Fibroblast of lung (primary cell): ENCODE measurements at places on chromosomes 3 and 15. TPM values are rescaled to one million over a fixed set of nuclear protein-coding genes. Genes with fewer than 3 reads are reported as not detected.
A peak's percentile ranks its signal among the peaks of the same experiment; 100 is the strongest.

SLC9C1 gene
- not detected in 2 replicates for polyA plus RNA-seq

DNA sequence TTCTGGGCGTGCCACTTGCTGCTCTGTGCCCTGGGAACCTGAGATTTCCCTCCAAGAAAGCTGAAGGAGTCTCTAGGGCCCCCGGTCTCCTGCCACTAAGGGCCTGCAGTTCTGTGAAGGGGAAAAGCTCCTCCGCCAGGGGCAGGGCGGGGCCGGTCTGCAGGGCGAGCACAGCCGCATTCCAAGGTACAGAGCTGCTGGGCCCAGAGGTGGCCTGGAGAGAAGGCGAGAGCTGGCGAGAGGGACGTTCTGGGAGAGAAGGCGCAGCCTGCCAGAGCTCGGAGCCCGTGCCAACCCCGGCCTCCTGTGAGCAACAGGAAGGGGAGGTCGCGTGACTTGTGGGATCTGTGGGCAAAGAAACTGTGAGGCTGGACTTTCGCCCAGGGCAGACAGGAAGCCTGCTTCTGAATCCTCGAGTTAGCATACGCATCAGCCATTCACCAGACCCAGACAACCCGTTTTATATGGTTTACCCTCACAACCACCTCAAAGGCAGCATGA lies 500.4 kb downstream of the SHQ1 start:
- DNase-seq = peak; percentile 94

DNA sequence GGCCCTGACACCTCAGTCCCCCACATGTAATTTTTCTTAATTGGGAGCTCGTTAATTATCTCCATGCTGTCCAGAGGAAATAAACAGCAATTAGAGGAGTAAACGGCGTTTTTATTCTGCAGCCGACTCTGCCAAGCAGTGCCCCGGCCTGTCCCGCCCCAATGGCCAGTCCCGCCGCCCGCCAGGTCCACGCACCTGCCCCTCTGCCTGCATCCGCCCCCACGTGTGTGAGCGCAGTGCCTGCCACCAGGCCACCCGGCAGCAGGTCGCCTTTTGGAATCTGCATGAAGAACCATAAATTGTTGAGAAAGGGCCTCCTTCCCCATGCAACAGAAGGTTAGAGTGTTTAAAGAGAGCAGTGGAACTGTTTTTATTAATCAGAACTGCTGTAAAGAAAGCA lies 87.5 kb upstream of the LINGO1 start:
- no peak for DNase-seq

GRCh38 chr3:176824811-176825210 lies 372.5 kb downstream of the TBL1XR1 start:
- DNase-seq = no peak

DNA sequence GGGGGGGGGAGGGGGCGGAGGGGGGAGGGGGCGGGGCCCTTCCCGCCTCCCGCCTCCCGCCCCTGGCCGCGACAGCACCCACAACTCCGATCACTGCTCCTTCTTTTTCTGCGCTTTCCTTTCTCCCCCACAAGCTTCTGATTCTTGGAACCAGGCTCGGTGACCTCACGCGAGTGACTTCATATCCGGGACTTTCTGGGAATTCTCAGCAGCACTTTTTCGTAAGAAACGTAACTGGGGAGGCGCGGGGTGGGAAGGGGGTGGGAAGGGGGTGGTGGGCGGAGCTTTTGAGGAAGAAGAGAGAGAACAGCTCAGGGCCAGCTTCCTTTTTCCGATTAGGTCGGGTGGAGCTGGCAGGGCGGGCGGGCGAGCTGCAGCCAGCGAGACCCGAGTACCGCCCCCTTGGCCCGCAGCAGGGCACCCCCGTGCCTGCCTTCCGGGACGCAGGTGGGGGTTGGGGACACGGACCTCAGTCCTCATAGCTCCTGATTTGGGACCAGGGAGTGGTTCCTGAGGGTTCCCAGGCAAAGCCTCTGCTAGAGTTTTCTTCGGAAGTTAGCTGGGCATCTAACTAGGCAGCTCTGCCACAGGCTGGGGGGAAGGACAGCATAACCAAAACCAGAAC lies 14.6 kb downstream of the XIRP1 start:
- DNase-seq = peak; percentile 98

GRCh38 chr15:78619022-78619950 lies 1.5 kb downstream of the CHRNA3 start:
- DNase-seq = no peak

DNA sequence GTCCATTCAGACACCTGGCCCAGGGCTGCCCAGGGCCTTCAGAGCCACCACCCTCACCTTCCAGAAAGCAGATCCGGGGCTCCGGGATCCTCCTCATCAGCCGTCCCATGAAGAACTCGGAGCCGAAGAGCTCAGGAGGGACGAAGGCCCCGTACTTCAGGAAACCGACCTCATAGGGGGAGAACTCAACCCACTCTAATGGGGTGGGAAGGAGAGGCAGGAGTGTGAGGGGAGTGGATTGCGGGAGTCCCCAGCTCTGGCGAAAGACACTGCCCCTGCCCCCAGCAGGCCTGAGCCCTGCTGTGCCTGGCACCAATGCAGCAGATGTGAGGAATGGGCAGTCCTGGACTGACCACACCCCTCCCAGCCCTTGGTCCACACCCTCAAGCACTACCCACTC lies 22.6 kb downstream of the PLA2G4D start:
- no peak for DNase-seq

DNA sequence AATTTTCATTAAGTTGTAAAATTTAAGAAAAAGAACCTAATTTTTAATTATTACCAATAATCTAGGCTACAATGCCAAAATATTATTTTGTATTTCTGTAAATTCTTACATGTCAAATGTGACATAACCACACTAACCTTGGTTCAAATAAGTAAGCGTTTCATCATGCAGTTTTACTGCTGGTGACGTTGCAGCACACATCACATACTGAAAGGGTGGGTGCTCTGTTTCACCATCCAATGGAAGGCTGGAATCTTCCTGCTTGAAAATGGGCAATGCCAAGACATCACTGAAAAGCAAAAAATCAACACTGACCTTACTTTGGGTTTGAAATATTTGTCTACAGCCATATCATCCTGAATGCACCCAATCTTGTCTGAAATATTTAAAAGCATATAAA lies 14.8 kb downstream of the UBP1 start:
- no peak for DNase-seq

DNA sequence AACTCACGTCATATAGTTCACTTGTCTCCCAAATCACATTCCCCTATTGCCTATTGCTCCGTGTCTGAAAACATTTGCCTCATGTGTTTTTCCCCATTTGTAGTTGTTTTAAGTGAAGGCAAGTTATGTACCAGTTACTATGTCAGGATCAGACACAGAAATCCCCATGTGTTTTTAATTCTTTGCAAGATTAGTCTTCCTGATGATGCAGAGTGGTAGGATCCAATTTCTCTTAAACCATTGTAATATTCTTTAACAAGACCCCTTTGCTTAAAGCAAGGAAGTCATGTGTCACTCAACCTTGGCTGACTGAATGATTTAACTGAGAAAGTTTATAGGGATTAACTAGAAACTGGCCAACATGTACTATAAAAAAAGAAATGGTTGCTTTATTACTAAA lies 164.4 kb downstream of the OPA1 start:
- DNase-seq = no peak
